Muscle of leg (tissue), 16 donors: ENCODE measurements at places on chromosomes 13 and 19. TPM values are rescaled to one million over a fixed set of nuclear protein-coding genes. Genes with fewer than 3 reads are reported as not detected.
A peak's percentile ranks its signal among the peaks of the same experiment; 100 is the strongest.

- DNase-seq, result no peak
These were observed 364.4 kb downstream of the DCT start for GRCh38 chr13:94115054-94115453.

DNA sequence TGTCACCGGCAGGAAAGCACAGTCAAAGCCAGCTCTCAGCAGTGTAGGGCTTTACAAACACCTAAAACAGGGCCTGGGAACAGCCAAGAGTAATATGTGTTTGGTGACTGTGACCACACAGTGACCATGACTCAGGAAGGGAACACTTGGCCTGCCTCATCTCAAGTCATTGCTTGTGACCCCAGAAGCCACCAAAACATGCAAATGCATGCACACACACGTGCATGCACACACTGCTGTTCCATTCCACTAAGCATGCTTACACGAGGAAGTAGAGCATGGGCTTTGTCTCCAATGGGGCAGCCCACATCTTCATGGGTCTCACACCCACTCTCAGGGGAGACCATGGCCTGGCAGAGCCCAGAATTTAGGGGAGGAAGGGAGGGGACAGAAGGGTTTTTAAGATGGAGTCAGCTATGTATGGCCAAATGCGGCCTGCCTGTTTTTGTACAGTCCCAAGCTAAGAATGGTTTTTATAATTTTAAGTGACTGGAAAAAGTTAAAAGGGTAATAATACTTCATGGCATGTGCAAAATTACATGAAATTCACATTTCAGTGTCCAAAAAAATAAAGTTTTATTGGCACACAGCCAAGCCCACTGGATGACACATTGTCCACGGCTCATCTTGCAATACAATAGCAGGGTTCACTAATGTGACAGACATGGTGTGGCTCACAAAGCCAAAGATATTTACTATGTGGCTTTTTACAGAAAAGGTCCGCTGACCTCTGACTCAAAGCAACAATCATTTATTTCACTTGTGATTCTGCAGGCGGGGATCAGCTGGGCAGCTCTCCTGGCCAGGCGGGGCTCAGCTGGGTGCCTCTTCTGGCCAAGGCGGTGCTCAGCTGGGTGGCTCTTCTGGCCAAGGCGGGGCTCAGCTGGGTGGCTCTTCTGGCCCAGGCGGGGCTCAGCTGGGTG, 17.3 kb downstream of the ZFR2 start:
- no peak for DNase-seq

DNA sequence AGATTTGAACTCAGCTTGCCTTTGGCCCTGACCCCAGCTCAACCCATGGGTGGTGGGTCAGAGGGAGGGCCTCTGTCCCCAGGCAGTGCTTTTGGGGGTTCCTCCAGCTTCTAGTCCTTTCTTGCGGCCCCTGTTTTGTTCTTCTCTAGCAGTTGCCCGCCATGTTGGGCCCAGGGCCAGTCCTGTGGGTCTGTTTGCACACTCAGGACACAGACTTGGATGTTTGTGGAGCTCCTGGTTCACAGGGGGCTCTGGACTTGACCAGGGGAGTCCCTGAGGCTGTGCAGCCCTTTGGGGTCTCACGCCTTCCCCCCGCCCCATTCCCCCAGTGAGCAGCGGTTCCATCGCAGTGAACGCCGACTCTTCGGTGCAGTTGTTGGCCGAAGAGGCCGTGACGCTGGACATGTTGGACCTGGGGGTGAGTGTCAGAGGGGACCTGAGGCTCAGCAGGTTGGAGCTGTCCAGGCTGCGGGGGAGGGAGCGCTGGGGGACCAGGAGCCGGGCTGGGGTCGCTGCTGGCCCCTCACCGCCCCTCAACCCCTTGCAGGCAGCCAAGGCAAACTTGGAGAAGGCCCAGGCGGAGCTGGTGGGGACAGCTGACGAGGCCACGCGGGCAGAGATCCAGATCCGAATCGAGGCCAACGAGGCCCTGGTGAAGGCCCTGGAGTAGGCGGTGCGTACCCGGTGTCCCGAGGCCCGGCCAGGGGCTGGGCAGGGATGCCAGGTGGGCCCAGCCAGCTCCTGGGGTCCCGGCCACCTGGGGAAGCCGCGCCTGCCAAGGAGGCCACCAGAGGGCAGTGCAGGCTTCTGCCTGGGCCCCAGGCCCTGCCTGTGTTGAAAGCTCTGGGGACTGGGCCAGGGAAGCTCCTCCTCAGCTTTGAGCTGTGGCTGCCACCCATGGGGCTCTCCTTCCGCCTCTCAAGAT, 2.5 kb downstream of the ATP5F1D start:
- peak; percentile 91 for DNase-seq

GRCh38 chr13:87123987-87124784, 547.0 kb upstream of the SLITRK5 start:
- peak; percentile 71 for DNase-seq

GRCh38 chr13:89891416-89891815, 1456.1 kb upstream of the MIR17HG start:
- DNase-seq, result no peak

Gene CEACAM7
- polyA plus RNA-seq, result not detected

Gene TMEM190
- polyA plus RNA-seq, result 0.50 TPM

GRCh38 chr19:5238700-5239099, 101.9 kb downstream of the PTPRS start:
- DNase-seq, result no peak

GRCh38 chr13:109271061-109271460, 515.3 kb downstream of the IRS2 start:
- DNase-seq, result peak; percentile 20

DNA sequence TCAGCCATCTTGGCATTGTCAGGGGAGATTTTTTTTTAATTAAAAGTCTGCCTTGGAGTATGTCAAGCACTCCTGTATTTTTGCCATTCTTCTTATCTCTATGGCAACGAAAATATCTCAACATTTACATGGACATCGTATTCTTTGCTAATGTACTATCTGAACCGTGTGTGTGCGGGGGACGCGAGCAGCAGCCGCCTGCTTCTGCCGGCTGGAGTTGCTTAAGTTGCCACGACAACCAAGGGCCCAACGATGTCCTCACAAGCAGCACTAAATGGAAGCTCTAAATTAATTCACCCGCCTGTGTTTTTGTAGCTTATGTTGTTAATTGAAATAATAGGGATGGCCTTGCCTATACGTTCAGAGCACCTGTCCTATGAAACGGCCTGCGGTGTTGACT, 309.5 kb downstream of the TEX29 start:
- no peak for DNase-seq

DNA sequence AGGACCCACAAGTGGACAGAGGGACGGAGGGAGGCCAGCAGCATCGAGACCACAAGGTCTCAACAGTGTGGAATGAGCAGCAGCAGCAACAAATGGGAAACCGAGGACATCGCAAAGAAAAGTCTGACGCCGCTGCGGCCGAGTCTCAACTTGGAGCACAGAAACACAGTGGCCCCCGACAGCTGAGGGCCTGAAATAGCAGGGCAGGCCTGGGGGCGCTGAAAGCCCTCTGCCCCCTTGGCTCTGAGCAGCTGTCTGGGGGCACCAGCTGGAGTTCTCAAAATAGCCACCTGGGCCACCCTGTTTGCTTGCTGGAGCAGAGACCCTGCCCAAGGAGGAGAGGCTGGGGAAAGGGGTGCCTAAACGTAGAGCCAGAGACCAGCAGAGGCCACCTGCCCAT, 5.9 kb upstream of the ISYNA1 start:
- peak; percentile 79 for DNase-seq

DNA sequence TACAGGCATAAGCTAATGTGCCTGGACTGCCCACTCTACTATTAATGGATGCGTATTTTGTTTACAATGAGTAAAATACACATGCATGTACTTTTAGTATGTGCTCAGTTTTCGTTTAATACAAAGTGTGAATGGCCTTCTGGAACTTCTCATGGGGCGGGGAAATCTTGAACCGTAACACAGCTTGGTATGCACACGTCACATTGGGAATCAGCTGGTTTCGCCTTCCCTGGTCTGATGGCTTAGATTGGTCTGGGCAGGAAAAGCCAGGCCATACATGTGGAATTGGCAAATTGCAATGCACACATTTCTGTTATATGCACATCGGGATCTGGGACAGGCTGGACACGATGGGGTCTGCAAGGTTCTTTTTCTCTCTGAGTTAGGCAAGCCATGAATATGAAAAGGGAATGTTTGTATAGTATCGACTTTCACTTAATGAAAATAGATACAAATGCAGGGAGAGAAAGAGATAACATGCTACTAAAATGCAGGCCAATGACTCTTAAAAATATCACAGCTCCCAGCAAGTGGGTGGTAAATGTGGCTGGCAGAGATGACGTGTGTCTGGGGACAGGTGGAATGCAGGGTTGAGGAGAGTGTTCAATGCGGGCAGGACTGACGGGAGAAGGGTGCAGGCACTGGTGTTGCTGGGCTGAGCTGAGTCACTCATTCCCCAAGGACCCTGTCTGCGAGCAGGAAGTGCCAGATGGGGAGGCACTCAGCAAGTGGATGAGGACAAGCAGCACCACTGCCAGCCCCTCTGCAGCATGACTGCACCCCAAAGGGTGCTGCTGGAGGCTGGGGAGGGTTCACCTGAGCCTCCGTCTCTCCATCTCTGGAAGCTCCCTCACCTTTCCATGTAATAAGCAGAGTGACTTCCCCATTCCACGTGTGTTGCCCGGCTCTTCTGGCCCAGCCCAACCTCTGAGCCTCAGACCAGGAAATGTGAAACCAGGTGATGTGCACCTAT, 204.0 kb upstream of the GPR12 start:
- peak; percentile 22 for DNase-seq

GRCh38 chr13:27534981-27535380, 84.6 kb upstream of the MTIF3 start:
- DNase-seq, result no peak

- no peak for DNase-seq
These were observed 11.8 kb upstream of the FGF9 start for GRCh38 chr13:21659087-21659486.

GRCh38 chr13:94216476-94216875, 263.0 kb downstream of the DCT start:
- no peak for DNase-seq

Gene HDGFL2
- polyA plus RNA-seq, result 73.6 TPM

Gene C1QTNF9B
- 1.4 TPM for polyA plus RNA-seq

DNA sequence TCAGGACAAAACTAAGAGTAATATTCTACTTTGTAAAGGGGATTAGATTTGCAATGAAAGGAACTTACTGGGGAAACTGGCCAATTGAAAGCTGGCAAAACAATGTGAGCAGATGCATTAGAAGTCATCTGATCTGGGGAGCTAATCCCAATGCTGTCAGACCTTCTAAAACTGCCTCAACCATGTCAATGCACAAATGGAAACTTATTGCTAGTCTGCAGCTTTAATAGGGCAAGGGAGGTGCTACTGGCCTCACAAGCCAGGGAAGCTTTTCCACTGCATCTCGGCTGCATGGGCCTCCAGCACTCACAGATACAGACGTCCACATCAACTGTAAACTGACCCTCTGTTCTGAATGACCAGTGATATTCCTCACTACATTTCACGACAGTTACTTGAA, 154.2 kb downstream of the LHFPL6 start:
- peak; percentile 96 for DNase-seq

DNA sequence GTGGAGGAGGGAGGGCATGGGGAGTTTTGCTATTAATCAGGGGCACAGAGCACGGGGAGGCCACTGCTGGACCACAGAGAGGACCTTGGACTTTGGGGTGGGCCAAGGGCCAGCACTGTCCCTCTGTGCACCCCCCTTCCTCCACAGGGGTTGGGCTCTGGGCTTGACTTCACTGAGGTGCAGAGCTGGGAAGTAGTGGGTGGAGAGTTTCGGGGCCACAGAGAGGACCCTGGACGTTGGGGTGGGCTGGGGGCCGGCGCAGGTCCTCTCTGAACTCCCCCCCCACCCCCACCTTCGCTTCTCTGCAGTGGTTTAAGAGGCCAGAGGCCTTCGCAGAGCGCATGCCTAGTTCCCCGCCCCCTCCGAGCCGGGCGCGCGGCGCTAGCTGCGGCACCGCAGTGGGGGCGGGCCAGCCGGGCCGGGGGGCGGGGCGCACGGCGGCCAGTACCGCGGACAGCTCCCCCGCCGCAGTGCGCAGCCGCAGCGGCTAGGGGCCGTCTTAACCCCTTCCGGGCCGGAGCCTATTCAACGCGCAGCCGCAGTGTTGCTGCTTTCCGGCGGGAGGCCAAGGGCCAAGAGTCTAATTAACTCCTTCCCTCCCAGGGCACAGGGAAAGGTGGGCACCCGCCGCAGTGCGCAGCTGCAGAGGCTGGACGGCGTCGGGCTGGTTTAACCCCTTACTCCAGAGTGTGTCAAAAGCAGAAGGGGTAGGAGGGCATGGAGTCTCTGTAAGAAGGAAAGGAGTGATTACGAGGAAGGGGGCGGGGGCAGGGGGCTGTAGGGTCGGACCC, 3.7 kb downstream of the KCNC3 start:
- DNase-seq, result peak; percentile 69

DNA sequence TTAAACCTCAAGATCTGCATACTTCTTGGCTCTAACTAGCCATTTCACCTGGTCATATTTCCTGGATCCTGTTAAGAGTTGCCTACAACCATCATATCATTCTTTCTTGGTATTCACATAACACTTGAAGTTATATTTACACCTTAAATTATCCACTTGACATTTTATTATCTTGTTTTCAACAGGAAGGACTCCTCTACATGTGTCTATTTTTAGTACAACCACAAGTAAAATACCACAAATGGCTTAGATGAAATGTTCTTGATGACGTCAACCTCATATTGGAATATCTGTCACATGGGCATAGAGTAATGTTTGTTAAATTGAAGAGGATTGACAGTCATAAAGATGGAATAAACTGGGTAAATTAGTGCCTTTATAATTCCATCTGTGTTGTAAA, 9.4 kb downstream of the PCDH20 start:
- no peak for DNase-seq

DNA sequence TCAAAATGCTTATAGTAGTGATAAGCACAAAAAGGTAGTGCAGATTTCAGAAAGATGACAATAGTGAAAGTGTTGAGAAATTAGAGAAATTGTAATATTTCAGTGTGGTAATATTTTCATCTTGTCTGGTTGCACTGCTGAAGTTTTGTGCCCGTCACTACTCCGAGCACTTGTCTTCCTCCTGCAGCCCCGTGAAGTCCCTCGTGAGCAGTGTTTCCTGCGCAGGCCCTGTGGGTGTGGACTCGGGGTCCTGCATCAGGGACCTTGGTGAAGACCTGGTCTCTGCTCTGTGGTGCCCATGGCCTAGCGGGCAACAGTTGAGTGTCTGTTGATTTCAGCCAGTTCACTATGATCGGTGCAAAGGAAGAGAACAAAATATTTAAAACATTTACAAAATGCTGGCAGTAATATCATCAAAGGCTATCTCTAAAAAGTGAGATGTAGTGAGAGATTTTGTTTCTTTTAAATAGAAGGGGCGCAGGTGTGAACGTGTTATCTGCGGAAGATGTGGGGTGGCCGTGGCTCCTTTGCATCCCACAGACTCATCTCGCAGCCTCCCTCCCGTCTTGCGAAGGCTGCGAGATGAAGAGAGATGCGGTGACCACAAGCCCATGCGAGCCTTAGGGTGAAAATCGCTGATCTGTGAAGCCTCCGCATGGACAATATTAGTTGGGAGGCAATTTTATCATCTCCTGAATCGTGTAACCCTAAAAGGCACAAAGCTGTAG, 27.7 kb upstream of the DCUN1D2 start:
- DNase-seq, result no peak

DNA sequence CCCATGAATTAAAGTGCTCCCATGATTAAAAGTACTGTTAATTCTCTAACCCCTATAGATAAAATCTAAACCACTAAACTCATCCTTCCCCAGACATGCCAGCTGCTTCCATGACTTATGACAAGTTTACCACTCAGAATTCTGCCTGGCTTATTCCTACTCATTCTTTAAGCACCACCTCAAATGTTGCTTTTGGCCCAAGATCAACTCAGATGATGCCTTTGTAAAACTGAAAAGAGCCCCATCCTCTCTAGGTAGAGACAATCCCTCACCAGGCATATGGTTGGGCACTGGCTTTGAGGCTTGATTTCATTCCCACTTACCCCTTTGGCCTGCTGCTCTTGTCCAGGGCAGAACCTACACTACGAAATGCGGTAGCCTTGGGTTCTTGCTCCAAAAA, 250.0 kb downstream of the DNAJC15 start:
- no peak for DNase-seq
